CD4-positive, alpha-beta T cell treated with Interleukin-2 at 100 ng/mL for 4 hours (primary cell): ENCODE measurements at places on chromosomes 4 and X.

DNA sequence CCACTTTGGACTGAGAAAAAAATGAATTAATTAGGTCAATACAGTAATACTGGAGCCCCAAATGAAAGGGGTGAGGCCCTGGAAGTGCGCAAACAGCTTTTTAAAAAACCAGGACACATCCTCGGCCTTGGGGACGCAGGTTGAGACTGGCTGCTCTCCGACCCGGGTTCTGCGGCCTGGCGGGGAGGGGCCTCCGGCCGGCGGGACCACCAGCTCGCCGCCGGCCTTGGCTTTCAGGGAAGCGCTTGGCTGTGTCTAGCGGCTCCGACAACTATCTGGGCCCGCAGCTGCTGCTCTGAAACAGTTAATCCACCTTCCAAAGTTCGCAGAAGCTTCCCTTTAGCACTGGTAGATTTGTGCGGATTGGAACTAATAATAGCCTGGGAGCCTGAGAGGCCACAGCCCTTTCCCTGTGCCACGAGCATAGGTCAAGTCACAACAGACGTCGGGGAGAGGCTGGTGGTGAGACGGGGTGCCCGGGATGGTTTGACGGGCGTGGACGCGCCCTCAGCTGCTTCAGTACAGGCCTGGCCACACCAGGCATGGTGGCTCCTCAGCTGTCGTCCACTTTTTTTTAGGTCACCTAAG lies 1.1 kb upstream of the SEL1L3 start:
- no peak for DNase-seq

DNA sequence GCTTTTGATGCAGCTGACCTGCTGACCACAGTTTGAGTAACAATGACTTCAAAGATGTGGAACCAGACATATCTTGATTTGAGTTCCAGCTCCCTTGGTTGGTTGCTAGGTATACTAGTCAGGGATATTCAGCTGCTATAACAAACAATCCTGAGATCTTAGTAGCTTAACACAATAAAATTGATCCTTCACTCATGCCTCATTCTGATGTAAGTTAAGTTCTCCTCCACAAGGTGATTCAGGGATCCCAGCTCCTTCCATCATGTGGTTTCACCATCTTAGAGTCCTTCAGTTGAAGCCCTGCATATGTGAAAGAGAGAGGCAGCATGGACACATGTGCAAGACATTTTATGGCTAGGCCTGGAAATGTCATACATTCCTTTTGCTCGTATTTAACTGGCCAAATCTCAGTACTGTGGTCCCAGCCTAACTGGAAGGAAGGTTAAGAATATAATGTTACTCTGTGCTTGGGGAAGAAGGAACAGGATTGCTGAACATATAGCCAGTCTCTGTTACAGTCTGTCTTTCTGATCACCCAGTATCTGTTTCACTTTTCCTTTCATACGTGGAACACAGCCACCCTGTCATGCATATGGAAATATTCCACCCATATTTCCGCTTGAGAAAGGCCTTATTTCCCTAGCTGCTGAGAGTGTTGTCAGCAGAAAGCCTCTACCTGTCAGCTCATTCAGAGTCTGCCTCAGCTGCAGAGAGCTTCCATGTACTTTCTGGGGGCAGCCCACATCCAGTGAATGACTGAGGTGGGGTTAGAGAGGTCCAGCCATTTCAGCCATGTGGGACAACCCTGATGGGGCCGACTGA lies 7.1 kb downstream of the SMIM9 start:
- DNase-seq, result peak; percentile 24

- no peak for DNase-seq
Measured at GRCh38 chr4:162356181-162356580, 192.4 kb upstream of the FSTL5 start.

GRCh38 chr4:38266616-38267015 lies 306.4 kb downstream of the PTTG2 start:
- DNase-seq, result no peak

GRCh38 chrX:46754586-46755061 lies 4.3 kb downstream of the SLC9A7 start:
- no peak for DNase-seq

- no peak for DNase-seq
Measured at GRCh38 chr4:141463678-141464077, 172.7 kb upstream of the IL15 start.

GRCh38 chrX:11704725-11705495 lies 39.2 kb upstream of the ARHGAP6 start:
- DNase-seq, result no peak

- DNase-seq, result no peak
Measured at GRCh38 chr4:118746251-118746919, 61.2 kb downstream of the METTL14 start.

GRCh38 chrX:70042399-70043371 lies 7.1 kb downstream of the AWAT2 start:
- no peak for DNase-seq

DNA sequence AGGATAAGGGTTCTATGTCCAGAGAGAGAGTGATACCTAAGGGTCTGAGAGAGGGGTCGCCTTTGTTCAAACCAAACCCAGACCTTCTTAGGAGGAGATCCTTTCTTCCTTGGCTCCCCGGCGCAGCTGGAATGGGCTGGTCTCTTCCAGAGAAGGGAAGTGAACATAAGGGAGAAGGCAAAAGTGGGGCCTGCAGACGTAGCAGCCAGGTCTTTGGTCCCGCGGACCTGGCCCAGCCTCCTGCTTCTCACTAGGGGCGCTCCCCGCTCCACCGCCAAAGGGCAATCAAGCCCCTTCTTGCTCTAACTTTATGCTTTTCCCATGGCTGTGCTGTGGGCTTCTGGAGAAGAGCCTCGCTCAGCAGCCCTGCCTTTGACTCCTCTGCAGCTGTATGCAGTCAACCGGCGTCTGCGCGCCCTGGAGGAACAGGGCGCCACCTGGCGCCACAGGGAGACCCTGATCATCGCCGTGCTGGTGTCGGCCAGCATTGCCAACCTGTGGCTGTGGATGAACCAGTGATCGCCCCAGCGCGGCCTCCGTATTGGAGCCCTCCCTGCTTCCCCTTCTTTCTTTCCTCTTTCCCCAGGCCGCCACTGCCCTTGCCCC lies 6.5 kb downstream of the FATE1 start:
- no peak for DNase-seq
